ENCODE measurements at places on chromosomes 12 and 14. TPM values are rescaled to one million over a fixed set of nuclear protein-coding genes. Genes with fewer than 3 reads are reported as not detected.

PLBD2 gene
- total RNA-seq: 4.2 TPM

PRKAG1 gene
- total RNA-seq: 41.8 TPM

NXPH4 gene
- total RNA-seq: not detected

PIP4P1 gene
- total RNA-seq: 13.0 TPM

DIO2 gene
- 1.6 TPM for total RNA-seq

KRT77 gene
- not detected for total RNA-seq

HRK gene
- 0.52 TPM for total RNA-seq

LGR5 gene
- 4.7 TPM for total RNA-seq

KRT72 gene
- total RNA-seq: not detected

Measured in skeletal muscle tissue (tissue), 5 donors.